Astrocyte of the spinal cord (primary cell): ENCODE measurements at places on chromosomes 12 and 14.

GRCh38 chr12:76790564-76791552 is 26.9 kb downstream of the ZDHHC17 start:
- DNase-seq = peak; percentile 27

DNA sequence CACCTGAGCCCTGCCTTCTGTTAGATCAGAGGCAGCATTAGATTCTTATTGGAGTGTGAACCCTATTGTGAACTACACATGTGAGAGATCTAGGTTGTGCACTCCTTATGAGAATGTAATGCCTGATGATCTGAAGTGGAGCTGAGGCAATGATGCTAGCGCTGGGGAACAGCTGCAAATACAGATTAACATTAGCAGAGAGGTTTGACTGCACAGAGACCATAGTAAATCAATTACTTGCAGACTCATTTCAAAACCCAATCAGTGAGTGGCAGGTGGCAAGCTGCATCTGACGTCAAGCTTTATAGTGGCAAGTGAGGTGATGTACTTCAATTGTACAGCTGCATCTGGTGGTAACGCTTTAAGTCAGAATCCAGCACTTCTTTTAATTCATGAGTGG is 141.6 kb downstream of the GPHN start:
- no peak for DNase-seq

DNA sequence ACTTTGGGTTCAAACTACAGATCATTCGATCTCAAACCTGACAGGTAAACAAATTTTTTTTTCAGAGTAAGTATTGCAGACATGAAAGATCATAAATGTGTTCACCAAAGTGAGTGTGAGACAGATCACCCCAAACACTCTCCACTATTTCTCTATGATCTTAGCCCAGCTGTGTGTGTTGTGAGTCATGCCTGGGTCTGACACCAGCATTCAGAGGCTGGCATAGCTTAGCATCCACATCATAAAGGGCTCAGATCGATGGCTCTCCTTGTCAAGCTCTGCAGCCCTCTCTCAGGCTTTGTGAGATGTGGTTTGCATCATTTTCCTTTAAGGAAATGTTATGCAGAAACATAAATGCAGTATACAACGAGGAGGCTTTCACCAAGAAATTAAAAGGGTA is 164.9 kb downstream of the ETV6 start:
- peak; percentile 83 for DNase-seq

- DNase-seq = no peak
Measured at GRCh38 chr12:104183443-104183842, 32.1 kb upstream of the TXNRD1 start.

DNA sequence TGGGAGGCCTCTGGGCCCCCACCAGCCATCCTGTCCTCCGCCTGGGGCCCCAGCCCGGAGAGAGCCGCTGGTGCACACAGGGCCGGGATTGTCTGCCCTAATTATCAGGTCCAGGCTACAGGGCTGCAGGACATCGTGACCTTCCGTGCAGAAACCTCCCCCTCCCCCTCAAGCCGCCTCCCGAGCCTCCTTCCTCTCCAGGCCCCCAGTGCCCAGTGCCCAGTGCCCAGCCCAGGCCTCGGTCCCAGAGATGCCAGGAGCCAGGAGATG is 729 bp upstream of the GAPDH start:
- DNase-seq = no peak

GRCh38 chr12:104285740-104286515 is 17.6 kb upstream of the EID3 start:
- peak; percentile 58 for DNase-seq

GRCh38 chr14:44612002-44612401 is 104.9 kb upstream of the FSCB start:
- DNase-seq = no peak

DNA sequence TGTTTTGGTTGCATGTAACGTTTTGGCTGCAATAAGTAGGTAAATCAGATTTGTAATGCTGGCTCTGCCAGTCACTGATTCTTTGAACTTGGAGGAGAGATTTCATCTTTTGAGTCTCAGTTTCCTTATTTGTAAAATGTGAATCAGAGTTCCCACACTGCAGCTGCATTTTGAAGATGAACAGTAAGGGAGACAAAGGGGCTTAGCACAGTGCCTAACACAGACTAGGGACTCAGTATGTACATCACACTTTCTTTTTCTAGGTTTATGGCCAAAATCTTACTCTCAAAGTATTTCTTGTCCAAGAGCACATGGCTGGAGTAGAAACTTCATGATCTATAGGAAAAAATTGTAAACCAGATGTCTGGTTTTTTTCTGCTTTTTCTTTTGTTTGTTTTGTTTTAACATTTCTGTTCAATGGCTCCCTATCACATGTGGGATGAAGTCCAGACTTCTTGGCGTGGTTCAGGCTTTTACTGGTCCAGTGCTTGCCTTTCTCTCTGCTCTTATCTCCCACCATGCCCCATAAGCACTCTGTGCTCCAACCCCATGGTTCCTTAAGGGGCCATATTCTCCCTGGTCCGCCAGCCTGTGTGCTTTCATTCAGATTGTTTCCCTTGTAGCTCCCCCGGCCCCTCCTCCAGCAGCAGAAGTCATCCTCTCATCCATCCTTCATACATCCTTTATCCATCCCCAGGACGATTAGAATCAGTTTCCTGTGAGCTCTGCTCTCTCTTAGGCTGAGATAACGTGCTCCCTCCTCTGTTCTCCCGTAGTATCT is 58.0 kb downstream of the SYNE2 start:
- DNase-seq = no peak

- DNase-seq = no peak
Measured at GRCh38 chr14:102231476-102232347, 73.3 kb downstream of the MOK start.

GRCh38 chr14:64760146-64760755 is 56.0 kb downstream of the PLEKHG3 start:
- DNase-seq = peak; percentile 41

DNA sequence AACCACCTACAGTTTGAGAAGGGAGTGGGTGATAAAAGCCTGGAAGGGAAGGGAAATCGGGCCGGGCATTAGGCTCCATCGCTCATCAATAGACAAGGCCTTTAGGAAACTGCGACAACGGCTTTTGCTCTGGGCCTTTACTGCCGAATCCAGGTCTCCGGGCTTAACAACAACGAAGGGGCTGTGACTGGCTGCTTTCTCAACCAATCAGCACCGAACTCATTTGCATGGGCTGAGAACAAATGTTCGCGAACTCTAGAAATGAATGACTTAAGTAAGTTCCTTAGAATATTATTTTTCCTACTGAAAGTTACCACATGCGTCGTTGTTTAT is 261 bp upstream of the RNU7-1 start:
- peak; percentile 96 for DNase-seq

- DNase-seq = peak; percentile 57
Measured at GRCh38 chr12:107610021-107610859, 75.4 kb upstream of the PWP1 start.

DNA sequence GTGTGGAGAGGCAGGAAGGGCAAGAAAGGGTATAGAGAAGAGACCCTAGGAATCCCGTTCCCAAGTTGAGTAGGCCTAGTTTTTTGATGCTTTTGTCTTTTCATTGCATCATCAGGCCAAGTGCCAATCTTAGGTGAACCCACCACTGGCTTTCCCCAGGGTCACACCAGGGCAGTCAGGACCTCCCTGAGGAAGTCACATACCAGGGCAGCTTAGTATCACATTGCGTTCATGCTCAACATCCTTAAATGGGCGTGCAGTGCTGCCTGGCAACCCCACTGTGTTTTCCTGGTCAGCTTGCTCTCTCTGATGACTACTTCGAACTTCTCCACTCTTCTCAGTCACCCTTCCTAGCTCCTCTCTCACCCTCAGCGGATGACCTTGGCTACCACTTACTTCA is 9.0 kb downstream of the ASIC1 start:
- peak; percentile 70 for DNase-seq

GRCh38 chr12:81224626-81225025 is 146.7 kb downstream of the ACSS3 start:
- no peak for DNase-seq

- no peak for DNase-seq
Measured at GRCh38 chr14:68036202-68036601, 216.6 kb downstream of the RAD51B start.

DNA sequence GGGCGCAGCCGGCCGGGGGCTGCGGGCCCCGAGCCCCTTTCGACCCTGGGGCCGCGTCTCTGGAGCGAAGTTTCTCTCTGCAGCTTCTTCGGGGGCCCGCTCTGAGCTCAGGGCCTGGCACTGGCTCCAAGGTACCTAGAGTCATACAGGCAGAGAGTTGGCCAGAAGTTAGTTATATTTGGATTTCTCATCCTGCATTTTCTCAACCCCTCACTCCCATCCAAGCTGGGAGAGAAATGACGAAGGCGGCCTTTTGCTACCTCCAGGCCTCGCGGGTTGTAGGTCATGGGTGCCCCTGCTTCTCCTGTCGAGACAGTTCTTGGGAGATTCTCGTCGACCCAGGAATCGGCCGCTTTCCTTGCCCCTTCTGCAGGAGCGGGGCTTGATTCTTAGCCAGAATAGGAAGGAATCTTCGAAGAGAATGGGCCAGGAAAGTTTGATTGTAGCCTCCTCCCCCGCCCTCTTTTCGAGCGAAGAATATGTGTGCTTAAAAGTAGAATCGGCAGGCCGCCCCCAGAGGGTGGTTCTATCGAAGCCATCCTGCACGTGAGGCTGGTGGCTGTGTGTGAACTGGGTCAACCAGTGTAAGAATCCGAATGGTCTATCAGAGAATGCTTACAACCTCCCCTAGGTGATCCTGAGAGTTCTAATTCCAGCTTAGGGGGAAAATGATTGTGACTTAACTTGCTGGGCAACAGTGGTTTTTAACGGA is 785 bp downstream of the MLEC start:
- DNase-seq = no peak

- peak; percentile 56 for DNase-seq
Measured at GRCh38 chr14:94355191-94355794, 32.2 kb upstream of the SERPINA6 start.

- no peak for DNase-seq
Measured at GRCh38 chr12:131724534-131724933, 13.6 kb downstream of the SFSWAP start.

DNA sequence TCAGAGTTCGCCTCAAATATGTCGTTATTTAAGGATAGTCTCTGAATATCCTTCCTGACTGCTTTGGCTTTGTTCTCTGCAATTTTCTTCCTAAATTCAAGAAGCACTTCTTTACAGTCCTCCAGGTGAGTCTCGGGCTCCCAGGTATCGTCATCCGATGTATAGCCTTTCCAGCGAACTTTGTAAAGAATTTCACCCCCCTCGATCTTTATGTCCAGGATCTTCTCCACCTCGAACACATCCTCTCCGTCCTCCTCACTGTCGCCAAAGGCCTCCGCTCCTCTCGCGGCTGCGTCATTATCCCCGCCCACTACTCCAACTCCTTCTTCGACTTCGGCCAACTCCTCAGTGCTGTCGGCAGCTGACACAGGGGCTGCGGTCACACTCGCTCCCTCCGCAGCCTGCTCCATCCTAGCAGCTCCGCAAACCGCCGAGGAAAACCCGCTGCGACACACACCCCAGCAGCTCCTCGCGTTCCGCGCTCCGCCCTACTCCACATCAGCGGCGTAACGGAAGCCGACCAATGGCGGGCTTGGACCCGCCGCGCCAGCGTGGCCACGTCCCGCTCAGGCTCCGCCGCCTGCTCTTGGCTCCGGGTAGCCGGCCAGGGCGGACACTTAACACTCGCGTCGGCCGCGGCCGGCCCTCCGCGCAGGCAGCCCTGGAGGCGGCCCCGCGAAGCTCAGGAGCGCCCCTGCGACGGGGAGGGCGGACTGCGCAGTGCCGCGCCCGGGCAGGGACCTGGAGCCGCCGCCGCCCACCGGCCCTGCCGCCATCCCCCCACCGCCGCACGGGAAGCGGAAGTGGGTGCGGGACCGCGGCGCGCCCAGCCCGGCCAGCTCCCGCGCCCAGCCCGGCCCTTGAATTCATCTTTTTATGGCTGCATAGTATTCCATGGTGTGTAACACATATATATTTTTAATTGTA is 4.1 kb downstream of the CD163L1 start:
- peak; percentile 69 for DNase-seq

DNA sequence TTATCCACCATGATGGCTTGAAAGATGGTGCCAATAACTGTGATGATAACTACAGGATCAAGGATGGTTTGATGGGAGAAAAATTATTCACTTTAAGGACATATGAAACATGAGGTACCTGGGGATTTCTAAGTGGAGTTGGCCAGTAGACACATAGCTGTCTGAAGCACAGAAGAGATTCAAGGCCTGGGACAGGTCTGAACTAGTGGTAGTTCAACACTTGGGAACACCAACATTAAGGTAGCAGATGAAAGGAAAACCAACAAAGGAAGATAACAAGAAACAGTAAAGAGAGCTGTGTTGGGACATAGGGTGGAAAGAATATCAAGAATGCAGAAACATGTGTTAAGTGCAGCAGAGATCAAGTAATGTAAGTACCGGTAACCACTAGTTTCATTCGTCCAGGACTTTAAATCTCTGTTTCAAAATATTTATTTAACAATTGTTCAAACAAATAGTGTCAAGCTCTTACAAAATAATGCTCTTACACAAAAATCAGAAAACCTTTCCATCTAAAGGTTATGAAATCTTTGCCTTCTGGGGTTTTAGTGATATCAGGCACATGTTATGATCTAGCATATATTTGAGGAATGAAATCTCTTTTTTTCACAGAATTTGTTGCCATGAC is 104.7 kb downstream of the ST8SIA1 start:
- peak; percentile 16 for DNase-seq

GRCh38 chr12:65586796-65587195 is 237.5 kb upstream of the HMGA2 start:
- DNase-seq = no peak

GRCh38 chr14:102063808-102064429 is 22.9 kb downstream of the HSP90AA1 start:
- DNase-seq = no peak

GRCh38 chr14:50573862-50574261 is 13.9 kb downstream of the ATL1 start:
- no peak for DNase-seq

DNA sequence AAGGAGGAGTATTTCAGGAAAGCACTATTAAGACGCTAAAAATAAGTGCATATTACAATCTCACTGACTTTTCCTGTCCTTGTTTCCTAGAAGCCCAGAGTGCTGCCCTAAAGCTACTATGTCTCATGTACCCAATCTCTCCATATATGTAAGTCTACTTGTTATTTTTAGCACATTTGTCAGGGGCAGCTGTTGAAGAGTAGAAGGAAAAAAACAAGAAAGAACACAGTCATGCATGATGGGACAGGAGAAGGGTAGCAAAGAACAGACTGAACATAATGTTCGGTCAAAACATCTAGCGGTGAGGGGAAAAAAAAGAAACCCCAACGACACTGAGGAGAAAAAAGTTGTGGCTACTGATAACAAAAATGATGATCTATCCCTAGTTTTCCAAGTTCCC is 14.3 kb downstream of the YBX3 start:
- no peak for DNase-seq

DNA sequence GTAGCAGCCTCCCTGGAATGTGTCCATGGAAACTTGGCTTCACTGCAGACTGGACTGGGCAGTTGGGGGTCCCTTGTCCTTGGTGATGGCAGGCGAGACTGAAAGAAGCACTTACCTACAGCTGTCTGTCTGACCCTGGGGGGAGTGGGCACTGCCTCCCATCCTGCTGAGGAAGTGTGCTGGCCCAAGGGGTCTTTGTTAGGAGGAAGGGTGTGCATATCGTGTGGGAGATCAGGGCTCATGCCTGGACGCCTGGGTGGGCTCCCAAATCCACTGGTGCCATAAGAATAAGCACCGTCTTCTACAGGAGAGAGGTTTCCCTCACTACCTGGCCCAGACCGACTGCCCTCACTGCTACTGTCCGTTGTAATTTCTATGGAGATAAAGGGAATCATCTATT is 81.4 kb downstream of the PIWIL1 start:
- DNase-seq = no peak
